ENCODE measurements at places on chromosomes 11 and 22.

DNA sequence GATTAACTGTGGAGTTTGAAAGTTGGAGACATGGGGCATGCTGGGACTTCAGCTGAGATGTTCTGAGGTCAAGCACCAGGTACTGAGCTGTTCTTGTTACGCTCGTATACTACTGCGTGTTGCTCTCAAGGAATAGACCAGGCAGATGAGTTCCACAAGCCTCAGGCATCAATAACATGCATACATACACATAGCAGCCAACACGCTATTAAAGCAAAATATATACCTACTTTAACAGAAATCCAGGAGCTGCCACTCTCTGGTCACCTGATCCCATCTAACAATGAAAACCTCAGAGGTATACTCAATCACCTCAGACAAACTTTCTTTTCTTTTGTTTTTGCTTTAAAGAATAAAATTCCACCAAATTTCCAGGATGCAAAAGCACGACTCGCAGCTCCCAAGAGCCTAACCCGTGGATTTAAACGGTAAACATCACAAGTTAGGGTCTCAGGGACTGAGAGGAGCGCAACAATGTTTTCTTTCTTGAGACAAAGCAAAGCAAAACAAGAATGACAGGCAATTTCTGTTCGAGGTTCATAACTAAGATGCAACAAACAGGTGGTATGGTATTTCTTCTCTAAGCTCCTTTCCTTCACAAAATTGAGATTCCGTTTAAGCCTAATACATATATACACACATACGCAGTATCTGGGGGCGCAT is 16.5 kb downstream of the BLID start:
- DNase-seq = no peak

- no peak for DNase-seq
These were observed 68.5 kb upstream of the SLC35C1 start for GRCh38 chr11:45736424-45736823.

DNA sequence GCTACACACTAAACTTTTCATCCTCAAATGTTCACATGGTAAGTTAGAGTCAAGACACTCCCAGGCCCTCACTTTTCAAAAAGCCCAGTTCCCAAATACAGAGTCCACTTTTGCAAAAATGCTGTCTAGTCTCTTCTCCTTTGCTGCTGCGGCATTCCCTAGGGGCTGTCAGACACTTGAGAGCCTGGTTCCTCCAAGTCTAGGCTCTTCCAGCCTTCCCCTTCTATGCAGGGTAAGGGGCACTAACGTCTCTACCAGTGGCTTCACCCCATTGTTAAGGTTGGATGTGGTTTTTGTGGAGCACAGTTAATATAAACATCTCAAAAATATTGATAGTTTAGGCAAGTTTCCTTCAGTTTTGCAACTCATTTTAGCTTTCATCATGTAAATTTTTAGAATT is 181.5 kb downstream of the KIF18A start:
- DNase-seq = no peak

DNA sequence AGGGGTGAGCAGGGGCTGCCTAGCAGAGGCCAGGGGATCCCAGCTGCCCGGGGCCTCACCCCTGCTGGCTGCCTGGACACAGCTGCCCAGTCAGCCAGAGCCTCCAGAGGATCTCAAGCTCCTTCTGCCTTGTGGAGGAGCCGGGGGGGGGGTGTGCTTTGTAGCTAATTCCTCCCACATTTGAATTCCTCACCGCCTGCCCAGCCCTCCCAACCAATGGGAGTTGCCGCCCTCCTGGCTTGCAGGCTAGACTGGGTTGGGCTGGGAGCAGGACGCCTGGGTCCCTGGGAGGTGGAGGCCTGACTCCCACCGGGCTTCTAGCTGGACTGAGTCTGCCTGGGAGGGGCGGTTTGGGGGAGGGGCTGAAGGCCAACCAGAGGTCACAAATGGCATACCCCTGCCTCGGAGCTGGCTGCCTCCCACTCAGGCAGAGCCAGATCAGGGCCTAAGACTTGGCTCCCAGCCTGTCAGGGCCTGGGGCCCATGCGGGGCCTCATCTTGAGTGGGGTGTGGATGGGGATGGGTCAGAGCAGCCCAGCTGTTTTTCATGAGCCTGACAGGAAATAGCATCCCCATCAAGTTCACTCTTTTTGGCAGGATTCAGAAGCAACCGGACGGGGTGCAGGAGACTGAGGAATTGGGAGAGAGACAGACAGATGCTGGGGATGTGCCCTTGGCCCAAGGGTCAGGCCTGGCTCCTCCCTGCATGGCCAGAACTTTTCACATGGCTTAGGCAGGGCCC is 29.2 kb upstream of the PDE2A start:
- DNase-seq = no peak

DNA sequence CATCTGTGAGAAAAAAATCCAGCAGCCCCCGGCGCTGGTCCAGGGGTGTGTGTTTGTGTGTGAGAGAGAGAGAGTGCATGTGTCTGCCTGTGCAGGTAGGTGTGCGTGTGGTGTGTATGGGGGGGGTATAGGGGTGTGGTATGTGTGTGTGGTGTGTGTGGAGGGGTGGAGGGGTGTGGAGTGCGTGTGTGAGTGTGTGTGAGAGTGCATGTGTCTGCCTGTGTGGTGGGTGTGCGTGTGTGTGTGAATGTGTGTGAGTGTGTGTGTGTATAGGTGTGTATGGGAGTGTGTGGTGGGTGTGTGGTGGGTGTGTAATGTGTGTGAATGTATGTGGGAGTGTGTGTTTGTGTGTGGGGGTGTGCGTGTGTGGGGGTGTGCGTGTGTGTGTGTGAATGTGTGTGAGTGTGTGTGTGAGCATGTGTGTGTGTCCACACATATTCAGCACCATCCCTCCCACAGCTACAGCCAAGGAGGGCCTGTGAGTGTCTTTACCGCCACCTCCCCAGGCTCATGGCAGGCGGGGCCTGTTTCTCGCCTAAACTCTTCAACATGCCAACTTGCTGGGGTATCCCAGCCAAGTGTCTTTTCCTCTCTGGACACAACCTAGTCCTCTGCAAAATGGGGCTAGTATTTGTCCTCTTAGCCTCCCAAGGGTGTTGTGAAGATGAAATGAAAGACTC is 11.9 kb downstream of the LMO1 start:
- DNase-seq = no peak
